Pancreas (tissue), 10 donors: ENCODE measurements at places on chromosomes 12 and 14. TPM values are rescaled to one million over a fixed set of nuclear protein-coding genes. Genes with fewer than 3 reads are reported as not detected.
A peak's percentile ranks its signal among the peaks of the same experiment; 100 is the strongest.

The GLIPR1L1 gene
- total RNA-seq, result not detected

The DGKA gene
- 23.8 TPM for total RNA-seq

The ESR2 gene
- 0.26 TPM for total RNA-seq

The LTBP2 gene
- total RNA-seq, result 3.9 TPM

The TCTN2 gene
- total RNA-seq, result 6.7 TPM

The TEAD4 gene
- 33.3 TPM for total RNA-seq

The PRH2 gene
- total RNA-seq, result not detected

The VDR gene
- 4.9 TPM for total RNA-seq

The KRT79 gene
- 0.09 TPM for total RNA-seq

DNA sequence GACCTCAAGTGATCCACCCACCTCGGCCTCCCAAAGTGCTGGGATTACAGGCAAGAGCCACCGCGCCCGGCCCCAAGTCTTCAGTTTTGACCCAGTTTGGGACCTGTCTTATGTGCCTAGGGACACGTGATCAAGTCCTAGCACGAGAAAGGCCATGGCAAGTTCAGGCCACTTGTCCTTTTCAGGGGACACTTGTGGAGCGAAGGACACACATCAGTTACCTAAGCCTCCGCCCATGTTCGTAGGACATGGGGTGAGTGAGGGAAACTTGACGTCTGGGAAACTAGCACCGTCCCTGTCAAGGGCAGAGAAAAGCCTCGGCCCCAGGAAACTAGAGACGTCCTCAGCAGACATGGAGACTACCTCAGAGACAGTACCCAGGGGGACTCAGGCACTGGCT, 60.7 kb downstream of the KDM2B start:
- no peak overlapping the region for H3K4me3 ChIP-seq
- no peaks in the 10 kb centered on the region for H3K27me3 ChIP-seq
- no peak overlapping the region for H3K27ac ChIP-seq
- no peaks in the 10 kb centered on the region for H3K4me1 ChIP-seq

DNA sequence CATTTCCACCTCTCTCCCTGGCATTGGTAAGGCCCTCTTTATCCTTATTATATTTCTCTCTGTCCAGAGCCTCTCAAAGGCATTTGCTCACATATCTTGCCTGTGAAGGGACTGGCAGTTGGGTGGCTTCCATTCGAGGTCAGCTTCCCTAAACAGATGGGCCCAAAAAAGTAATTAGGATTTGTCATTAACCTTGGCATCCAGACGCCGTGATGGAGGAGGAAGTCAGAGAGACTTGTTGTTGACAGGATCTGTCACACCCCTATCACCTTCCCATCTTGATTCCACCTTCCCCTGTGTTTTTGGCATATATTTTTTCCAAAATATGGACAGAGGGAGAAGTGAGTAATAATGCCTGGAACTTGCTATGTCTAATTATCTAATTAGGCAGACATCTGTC, 54.0 kb upstream of the OAS1 start:
- no peaks in the 10 kb centered on the region for H3K4me1 ChIP-seq
- no peak overlapping the region for H3K4me3 ChIP-seq
- no peak overlapping the region for H3K27ac ChIP-seq
- H3K36me3 ChIP-seq, result no peaks in the 10 kb centered on the region
- no peaks in the 10 kb centered on the region for H3K27me3 ChIP-seq
- no peak for DNase-seq

DNA sequence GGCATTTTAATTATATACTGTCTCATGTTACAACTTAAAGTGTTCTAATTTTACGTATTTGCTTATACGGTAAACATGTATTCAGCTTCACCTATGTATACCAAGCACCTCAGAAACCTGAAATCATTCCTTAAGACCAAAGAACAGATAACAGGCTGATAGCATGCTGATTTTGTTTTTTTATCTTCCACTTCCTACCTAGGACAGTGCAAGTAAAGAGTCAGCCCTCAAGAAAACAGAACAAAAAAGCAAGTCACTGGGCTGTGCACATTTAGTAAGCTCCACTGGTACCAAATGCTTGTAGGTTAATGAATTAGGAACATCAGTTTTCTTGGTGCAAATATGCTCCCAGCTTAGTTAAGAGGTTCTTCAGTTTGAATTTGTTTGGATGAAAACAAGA, 611.3 kb downstream of the VRK1 start:
- H3K36me3 ChIP-seq, result no peaks in the 10 kb centered on the region
- no peaks in the 10 kb centered on the region for H3K4me1 ChIP-seq

GRCh38 chr12:109782326-109782703, 50.9 kb downstream of the TRPV4 start:
- no peaks in the 10 kb centered on the region for H3K27me3 ChIP-seq
- no peak overlapping the region for H3K4me3 ChIP-seq
- no peak overlapping the region for H3K27ac ChIP-seq
- no peaks in the 10 kb centered on the region for H3K4me1 ChIP-seq

GRCh38 chr12:91230841-91231240, 48.2 kb upstream of the DCN start:
- H3K4me3 ChIP-seq, result no peak overlapping the region
- H3K27ac ChIP-seq, result no peak overlapping the region
- no peaks in the 10 kb centered on the region for H3K27me3 ChIP-seq
- no peak for DNase-seq

- H3K27ac ChIP-seq, result no peak overlapping the region
- no peaks in the 10 kb centered on the region for H3K4me1 ChIP-seq
- no peaks in the 10 kb centered on the region for H3K27me3 ChIP-seq
- H3K4me3 ChIP-seq, result no peak overlapping the region
Observed at GRCh38 chr14:25250516-25250915, 200.6 kb upstream of the STXBP6 start.

GRCh38 chr14:28635387-28635786, 131.2 kb upstream of the FOXG1 start:
- H3K4me1 ChIP-seq, result no peaks in the 10 kb centered on the region
- H3K36me3 ChIP-seq, result no peaks in the 10 kb centered on the region
- no peak for DNase-seq
- no peak overlapping the region for H3K4me3 ChIP-seq
- no peaks in the 10 kb centered on the region for H3K27me3 ChIP-seq
- no peak overlapping the region for H3K27ac ChIP-seq

- no peak overlapping the region for H3K4me3 ChIP-seq
- DNase-seq, result no peak
- H3K27ac ChIP-seq, result no peak overlapping the region
Observed at GRCh38 chr12:80490329-80490728, 46.3 kb downstream of the PTPRQ start.

GRCh38 chr12:108526482-108527165, 11.5 kb downstream of the FICD start:
- H3K4me3 ChIP-seq, result no peak overlapping the region
- H3K4me1 ChIP-seq, result no peaks in the 10 kb centered on the region
- H3K27ac ChIP-seq, result no peak overlapping the region

DNA sequence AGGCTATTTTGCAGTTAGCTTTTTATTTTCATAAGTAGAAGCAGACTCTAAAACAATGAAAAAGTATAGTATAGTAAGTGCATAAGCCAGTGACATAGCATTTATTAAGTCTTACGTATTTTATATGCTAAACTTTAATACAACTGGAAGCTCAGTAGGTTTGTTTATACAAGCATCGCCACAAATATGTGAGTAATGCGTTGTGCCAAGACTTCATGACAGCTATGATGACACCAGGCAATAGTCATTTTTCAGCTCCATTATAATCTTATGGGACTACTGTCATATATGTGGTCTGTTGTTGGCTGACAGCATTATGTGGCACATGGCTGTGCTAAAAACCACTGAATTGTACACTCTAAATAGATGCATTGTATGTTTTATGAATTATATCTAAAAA, 40.3 kb downstream of the SLC38A2 start:
- H3K4me3 ChIP-seq, result no peak overlapping the region
- no peak for DNase-seq
- H3K4me1 ChIP-seq, result no peaks in the 10 kb centered on the region
- H3K27ac ChIP-seq, result no peak overlapping the region
- H3K36me3 ChIP-seq, result no peaks in the 10 kb centered on the region

- H3K4me1 ChIP-seq, result no peaks in the 10 kb centered on the region
- no peak for DNase-seq
- H3K27me3 ChIP-seq, result no peaks in the 10 kb centered on the region
Observed at GRCh38 chr14:79352076-79352630, 859.2 kb downstream of the DIO2 start.

DNA sequence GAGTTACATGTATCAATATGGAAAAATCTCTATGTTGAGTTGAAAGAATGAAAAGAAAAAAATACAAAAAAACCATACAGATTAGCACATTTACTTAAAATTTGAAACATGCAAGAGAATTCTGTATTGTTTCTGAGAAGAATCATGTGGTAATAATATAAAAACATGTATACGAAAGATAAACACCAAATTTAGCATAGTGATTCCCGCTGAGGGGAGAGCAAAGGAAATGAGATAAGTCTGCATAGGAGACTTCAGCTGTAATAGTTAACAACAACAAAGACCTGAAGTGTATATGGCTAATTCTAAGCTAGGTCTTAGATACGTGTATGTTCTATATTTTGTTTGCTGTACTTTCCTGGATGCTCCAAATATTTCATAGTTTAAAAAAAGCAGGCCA, 46.5 kb downstream of the FNTB start:
- H3K4me3 ChIP-seq, result no peak overlapping the region
- no peak for DNase-seq
- H3K4me1 ChIP-seq, result no peaks in the 10 kb centered on the region
- no peaks in the 10 kb centered on the region for H3K27me3 ChIP-seq
- no peak overlapping the region for H3K27ac ChIP-seq

- H3K36me3 ChIP-seq, result no peaks in the 10 kb centered on the region
- no peak overlapping the region for H3K4me3 ChIP-seq
- H3K27ac ChIP-seq, result no peak overlapping the region
- H3K27me3 ChIP-seq, result no peaks in the 10 kb centered on the region
- H3K4me1 ChIP-seq, result no peaks in the 10 kb centered on the region
Observed at GRCh38 chr12:105667973-105668743, 337.7 kb downstream of the C12orf75 start.

GRCh38 chr14:79270361-79270760, 940.9 kb downstream of the DIO2 start:
- no peaks in the 10 kb centered on the region for H3K4me1 ChIP-seq
- no peak overlapping the region for H3K27ac ChIP-seq

DNA sequence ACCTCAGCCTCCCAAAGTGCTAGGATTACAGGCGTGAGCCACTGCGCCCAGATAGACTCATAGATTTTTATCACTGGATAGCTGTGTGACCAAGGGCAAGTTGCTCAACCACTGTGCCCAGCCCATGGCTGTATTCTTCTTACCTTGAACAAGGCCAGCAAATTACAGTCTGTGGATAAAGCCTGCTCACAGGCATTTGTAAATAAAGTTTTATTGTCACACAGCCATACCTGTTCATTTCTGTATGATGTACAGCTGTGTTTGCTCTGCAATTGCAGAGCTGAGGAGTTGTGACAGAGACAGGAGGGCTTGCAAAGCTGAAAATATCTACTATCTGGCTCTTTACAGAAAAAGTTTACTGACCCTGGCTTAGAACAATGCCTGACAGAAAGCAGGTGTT, 35.2 kb upstream of the LHX5 start:
- no peaks in the 10 kb centered on the region for H3K4me1 ChIP-seq
- H3K4me3 ChIP-seq, result no peak overlapping the region
- no peaks in the 10 kb centered on the region for H3K27me3 ChIP-seq
- H3K36me3 ChIP-seq, result no peaks in the 10 kb centered on the region
- no peak for DNase-seq
- no peak overlapping the region for H3K27ac ChIP-seq

DNA sequence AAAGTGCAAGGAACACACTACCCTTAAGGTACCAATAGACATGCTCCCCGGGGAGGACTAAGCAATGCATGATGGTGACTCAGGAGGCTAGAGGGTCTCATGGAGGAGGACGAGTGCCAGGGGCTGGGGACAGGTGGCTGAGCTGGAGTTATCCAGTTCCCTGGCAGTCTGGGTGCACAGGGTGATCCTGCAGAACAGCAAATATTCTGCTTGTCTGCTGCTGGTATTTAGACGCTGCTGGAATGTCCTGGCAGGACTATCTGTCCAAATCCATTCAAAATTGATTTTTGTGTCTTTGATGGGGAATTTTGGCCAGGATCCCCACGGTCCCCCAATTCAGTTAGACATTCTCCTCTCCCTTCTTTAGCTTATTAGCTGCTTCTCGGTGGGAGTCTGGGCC, 138.7 kb downstream of the C12orf75 start:
- H3K27ac ChIP-seq, result no peak overlapping the region
- no peaks in the 10 kb centered on the region for H3K4me1 ChIP-seq

- no peaks in the 10 kb centered on the region for H3K4me1 ChIP-seq
- no peaks in the 10 kb centered on the region for H3K36me3 ChIP-seq
- H3K4me3 ChIP-seq, result no peak overlapping the region
- no peaks in the 10 kb centered on the region for H3K27me3 ChIP-seq
- DNase-seq, result no peak
Observed at GRCh38 chr14:88706425-88706824, 86.3 kb downstream of the EML5 start.

GRCh38 chr12:1660304-1661187, 30.3 kb upstream of the ADIPOR2 start:
- no peak overlapping the region for H3K4me3 ChIP-seq
- peak overlapping the region; percentile 88 for H3K27ac ChIP-seq
- H3K36me3 ChIP-seq, result no peaks in the 10 kb centered on the region
- H3K27me3 ChIP-seq, result no peaks in the 10 kb centered on the region
- peak; percentile 94 for DNase-seq
- H3K4me1 ChIP-seq, result peaks cover 17% of the 10 kb centered on the region

- H3K4me3 ChIP-seq, result no peak overlapping the region
- H3K27ac ChIP-seq, result no peak overlapping the region
Observed at GRCh38 chr12:110778833-110779577, 36.3 kb upstream of the PPP1CC start.

DNA sequence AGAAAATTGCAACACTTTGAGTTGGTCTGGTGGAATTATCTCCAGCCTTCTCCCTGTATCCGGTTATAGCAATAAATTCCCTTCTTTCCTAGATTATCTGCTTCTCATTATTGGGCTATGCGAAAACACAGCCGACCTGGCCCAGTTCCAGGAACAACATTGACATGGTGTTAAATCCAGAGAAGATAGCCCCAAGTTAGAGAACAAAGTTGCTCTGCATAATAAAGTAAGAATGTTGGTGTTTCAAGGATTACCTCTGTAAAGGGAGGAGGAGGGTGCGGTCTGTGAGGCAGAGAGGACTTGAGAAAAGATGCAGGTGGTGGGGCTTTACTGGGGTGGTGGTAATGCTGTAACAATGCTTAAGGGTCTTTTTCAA, 12.1 kb downstream of the TCL1A start:
- H3K4me1 ChIP-seq, result no peaks in the 10 kb centered on the region
- no peaks in the 10 kb centered on the region for H3K27me3 ChIP-seq
- no peak for DNase-seq
- no peak overlapping the region for H3K27ac ChIP-seq
- no peaks in the 10 kb centered on the region for H3K36me3 ChIP-seq
